A673 (cell line): ENCODE measurements at places on chromosomes 12 and 14.

- no peak for DNase-seq
- H3K27me3 ChIP-seq: no peaks in the 10 kb centered on the region
- no peaks in the 10 kb centered on the region for H3K36me3 ChIP-seq
- H3K4me3 ChIP-seq: no peak overlapping the region
- no peaks in the 10 kb centered on the region for H3K4me1 ChIP-seq
- no peak overlapping the region for H3K27ac ChIP-seq
These were observed 1292.1 kb upstream of the FLRT2 start for GRCh38 chr14:84237881-84238280.

GRCh38 chr14:26597071-26597588 lies 703 bp downstream of the NOVA1 start:
- peaks cover 21% of the 10 kb centered on the region for H3K4me1 ChIP-seq
- peak overlapping the region; percentile 78 for H3K4me3 ChIP-seq
- H3K27ac ChIP-seq: peak overlapping the region; percentile 43

GRCh38 chr12:117646520-117646919 lies 285.1 kb upstream of the NOS1 start:
- no peak overlapping the region for H3K4me3 ChIP-seq
- H3K36me3 ChIP-seq: no peaks in the 10 kb centered on the region
- peaks cover 37% of the 10 kb centered on the region for H3K27me3 ChIP-seq
- no peak overlapping the region for H3K27ac ChIP-seq
- H3K4me1 ChIP-seq: no peaks in the 10 kb centered on the region

DNA sequence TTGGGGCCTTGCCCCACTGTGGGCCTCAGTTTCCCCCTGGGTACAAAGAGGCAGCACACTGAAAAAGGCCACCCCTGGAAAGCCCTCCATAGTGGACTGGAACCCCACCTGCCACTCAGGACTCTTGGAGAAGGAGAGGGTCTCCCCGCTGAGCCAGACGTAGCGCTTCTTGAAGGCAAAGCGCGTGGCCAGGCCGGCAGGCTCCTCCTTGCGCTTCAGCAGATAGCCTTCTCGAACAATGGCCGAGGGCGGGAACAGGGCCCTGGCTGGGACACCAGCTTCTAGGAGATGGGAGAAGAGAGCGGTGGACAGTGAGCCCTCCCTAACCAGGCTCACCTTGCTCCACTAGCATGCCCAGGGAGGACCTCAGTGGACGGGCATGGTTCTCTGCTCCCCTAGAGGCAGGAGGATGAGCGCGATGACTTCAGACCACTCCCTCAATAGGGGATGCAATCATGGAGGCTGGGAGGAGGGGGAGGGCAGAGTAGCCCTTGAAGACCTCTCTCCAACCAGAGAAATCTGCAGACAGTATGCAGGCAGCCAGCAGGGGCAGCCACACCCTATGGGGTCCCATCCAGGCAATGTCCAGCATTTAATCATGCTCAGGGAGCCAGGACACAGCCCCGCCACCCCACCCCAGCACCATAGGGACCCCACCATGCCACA lies 29.8 kb downstream of the RASAL1 start:
- no peaks in the 10 kb centered on the region for H3K36me3 ChIP-seq
- no peak overlapping the region for H3K4me3 ChIP-seq
- no peaks in the 10 kb centered on the region for H3K27me3 ChIP-seq
- DNase-seq: no peak
- H3K4me1 ChIP-seq: no peaks in the 10 kb centered on the region

DNA sequence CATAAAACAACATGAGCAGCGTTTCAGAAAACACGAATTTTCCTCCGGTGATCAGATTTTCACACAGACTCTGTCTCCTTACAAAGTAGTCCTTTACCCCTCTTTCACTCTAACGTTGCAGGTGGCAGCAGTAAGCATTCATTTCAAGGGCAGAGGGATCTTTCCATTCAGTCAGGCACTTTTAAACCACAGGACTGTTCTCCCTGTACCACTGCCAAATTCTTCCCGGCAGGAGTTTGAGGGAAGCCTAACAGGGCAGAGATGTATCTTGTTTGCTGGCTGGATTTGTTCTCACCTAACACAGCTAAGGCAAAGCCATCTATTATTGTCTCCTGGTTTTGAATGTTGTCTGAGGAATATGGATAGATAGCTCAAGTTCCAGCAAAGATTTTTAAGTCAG lies 1187.3 kb upstream of the SEL1L start:
- DNase-seq: no peak
- no peaks in the 10 kb centered on the region for H3K4me1 ChIP-seq
- no peak overlapping the region for H3K27ac ChIP-seq
- H3K27me3 ChIP-seq: no peaks in the 10 kb centered on the region
- H3K4me3 ChIP-seq: no peak overlapping the region

DNA sequence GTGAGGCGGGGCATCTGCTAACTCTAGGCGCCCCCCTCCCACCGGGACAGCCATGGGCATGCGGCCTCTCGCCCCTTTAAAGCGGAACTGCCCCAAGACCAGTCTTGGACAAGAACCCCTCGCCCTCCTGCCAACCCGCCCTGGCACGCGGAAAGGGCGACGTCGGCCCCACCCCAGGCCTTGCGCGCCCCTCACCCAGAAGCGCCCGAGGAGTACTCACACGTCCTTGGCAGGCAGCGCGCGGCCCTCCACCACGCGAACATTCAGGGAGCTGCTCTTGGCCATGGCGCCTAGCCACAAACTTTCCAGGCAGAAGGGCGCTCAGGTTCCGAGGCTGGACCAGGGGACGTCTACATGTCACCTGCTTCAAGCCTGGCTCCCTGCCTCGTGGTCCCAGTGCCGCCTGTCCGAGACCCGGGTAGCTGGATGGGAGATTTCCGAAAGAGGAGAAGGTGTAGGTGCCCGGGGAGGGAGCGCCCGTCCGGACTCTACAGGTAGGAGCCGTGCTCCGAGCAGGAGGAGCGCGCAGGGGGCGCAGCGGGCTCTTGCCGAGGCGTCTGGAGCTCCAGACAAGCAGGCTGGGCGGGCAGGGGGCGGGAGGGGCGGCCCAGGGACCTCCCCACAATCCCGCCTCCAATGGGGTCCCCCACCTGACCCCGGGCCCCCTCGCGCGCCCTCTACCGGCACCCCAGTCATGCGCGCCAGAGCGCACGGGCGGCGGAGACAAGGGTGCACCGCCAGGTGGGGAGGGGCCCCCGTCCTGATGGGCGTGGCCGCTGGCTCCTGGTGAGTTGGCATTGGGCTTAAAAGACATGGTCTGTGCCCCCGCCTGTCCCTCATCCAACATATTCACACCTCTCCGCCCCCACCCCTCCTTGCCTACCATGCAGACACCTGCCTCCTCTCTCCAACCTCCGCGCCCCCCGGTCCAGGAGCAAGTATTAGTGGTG lies at the start of gene RASAL1:
TSS of gene RASAL1 (minus strand) at position 584 of the 950 bp plus-strand sequence. CDS start at position 285, 299 bp downstream.
- peak within 1 kb of the TSS; percentile 35 for H3K4me3 ChIP-seq
- H3K27ac ChIP-seq: no peak within 1 kb of the TSS
- DNase-seq: peak; percentile 44
- H3K27me3 ChIP-seq: no peaks in the 10 kb centered on the region

- no peak for DNase-seq
- no peak overlapping the region for H3K27ac ChIP-seq
- no peaks in the 10 kb centered on the region for H3K27me3 ChIP-seq
- peaks cover 78% of the 10 kb centered on the region for H3K36me3 ChIP-seq
- H3K4me1 ChIP-seq: peaks cover 4% of the 10 kb centered on the region
These were observed 8.7 kb upstream of the ITFG2 start for GRCh38 chr12:2803635-2804392.

GRCh38 chr12:28086521-28087155 lies 103.6 kb upstream of the CCDC91 start:
- no peak for DNase-seq
- no peaks in the 10 kb centered on the region for H3K36me3 ChIP-seq
- H3K27ac ChIP-seq: no peak overlapping the region
- H3K4me1 ChIP-seq: peaks cover 38% of the 10 kb centered on the region
- H3K4me3 ChIP-seq: no peak overlapping the region

DNA sequence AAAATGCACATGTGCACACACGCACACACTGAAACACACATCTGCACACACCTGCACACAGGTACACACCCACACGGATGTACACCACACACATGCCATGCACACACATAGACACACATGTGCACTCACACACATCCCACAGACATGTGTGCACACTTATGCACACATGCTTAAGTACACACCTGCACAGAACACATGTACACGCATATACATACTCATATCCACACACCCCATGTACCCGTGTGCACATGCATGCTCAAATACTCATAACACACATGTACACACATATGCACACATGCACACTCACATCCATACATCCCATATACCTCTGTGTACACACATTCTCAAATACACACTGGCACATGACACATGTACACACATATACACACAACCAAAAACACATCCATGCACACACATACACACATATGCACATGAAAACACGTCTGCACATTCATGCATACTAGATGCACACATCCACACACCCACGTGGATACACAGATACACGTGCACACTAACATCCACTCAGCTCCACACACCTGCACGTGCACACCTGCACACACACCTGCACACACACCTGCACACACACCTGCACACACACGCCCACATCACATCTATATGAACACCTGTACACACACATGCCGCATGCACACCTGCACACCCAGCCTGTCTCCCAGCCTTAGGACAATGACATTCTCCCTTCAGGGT lies 336.7 kb downstream of the ADGRD1 start:
- H3K27ac ChIP-seq: no peak overlapping the region
- no peaks in the 10 kb centered on the region for H3K4me1 ChIP-seq
- no peaks in the 10 kb centered on the region for H3K36me3 ChIP-seq
- no peak overlapping the region for H3K4me3 ChIP-seq
- no peaks in the 10 kb centered on the region for H3K27me3 ChIP-seq

DNA sequence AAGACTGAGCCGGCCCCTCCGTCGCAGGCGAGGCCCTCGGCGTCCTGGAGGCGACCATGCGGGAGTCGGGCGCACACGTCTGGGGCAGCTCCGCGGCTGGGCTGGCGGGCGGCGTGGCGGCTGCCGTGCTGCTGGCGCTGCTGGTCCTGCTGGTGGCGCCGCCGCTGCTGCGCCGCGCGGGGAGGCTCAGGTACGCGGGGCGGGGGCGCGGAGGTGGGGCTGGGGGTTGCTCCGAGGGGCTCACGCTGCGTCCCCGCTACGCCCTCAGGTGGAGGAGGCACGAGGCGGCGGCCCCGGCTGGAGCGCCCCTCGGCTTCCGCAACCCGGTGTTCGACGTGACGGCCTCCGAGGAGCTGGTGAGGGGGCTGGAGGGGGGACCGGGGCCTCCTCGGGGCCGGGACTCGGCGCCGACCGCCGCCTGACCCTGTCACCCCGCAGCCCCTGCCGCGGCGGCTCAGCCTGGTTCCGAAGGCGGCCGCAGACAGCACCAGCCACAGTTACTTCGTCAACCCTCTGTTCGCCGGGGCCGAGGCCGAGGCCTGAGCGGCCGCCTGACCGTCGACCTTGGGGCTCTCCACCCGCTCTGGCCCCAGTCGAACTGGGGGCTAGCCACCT lies 7.8 kb downstream of the AMN start:
- H3K4me3 ChIP-seq: peak overlapping the region; percentile 51
- DNase-seq: peak; percentile 43
- H3K4me1 ChIP-seq: peaks cover 11% of the 10 kb centered on the region
- H3K27ac ChIP-seq: no peak overlapping the region
- H3K27me3 ChIP-seq: no peaks in the 10 kb centered on the region
- peaks cover 6% of the 10 kb centered on the region for H3K36me3 ChIP-seq

GRCh38 chr12:1573960-1574864 lies 20.2 kb downstream of the FBXL14 start:
- no peak overlapping the region for H3K27ac ChIP-seq
- H3K27me3 ChIP-seq: no peaks in the 10 kb centered on the region
- H3K36me3 ChIP-seq: no peaks in the 10 kb centered on the region

- no peak overlapping the region for H3K27ac ChIP-seq
- peaks cover 6% of the 10 kb centered on the region for H3K27me3 ChIP-seq
- peak; percentile 77 for DNase-seq
- H3K4me3 ChIP-seq: no peak overlapping the region
- peaks cover 19% of the 10 kb centered on the region for H3K4me1 ChIP-seq
- H3K36me3 ChIP-seq: no peaks in the 10 kb centered on the region
These were observed 50.9 kb upstream of the PPFIA2 start for GRCh38 chr12:81809829-81810595.

DNA sequence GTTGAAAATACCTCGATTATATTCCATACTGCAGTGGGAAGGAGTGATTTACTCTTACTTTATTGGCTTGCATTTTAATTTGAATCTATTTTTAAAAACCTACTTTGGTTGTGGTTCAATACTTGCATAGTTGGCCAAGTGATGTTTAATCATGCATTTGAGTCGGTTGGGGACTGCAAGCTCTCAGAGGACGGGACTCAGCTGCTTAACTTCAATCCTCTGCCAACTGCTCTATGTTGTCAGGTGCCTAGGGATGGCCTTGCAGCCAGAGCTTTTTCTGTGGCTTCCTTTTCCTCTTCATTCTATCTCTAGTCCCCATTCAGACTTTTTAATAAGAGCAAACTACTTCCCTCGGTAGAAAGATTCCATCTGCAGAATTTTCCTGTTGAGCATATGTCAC lies 53.4 kb upstream of the KRR1 start:
- DNase-seq: no peak
- H3K27ac ChIP-seq: no peak overlapping the region
- H3K4me3 ChIP-seq: no peak overlapping the region
- H3K36me3 ChIP-seq: no peaks in the 10 kb centered on the region
- no peaks in the 10 kb centered on the region for H3K27me3 ChIP-seq

DNA sequence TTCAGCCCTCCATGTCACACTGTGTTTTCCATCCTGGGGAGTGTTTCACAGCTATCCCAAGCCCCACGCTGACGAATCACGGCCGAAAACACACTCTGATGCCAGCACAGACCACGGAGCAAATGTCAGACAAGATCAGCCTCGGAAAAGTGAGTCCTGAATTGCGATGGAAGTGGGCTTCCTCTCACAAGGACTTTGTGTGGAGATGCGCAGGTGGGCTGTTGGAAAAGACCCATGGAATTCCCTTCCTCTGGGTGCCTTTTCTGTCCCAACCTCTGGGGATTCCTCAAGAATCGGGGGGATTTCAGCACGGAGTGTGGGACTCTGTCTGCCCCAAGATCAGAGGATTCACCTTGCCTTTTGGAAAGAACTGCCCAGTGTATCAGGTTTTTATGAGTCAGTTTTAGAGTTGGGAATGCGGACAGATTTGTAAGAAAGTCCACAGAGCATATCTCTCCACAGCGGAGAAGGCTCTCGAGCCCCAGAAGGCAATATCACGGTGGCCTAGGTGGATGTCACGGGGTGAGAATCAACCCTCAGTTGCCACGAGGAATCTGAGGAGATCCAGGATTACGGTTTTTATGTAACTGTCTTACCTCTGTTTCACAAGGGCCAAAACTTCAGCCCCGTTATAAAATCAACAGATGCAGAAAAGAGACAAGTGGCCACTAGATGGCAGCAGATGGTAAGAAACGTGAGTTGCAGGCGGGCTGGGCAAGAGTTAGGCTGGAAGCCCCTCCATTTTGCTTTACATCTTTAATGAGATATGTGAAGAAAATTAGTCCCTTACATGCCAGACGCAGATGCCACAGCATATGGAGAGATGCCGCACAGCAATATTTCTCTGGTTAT lies 201.9 kb downstream of the DAD1 start:
- H3K4me1 ChIP-seq: peaks cover 31% of the 10 kb centered on the region
- DNase-seq: peak; percentile 94
- no peak overlapping the region for H3K4me3 ChIP-seq
- no peaks in the 10 kb centered on the region for H3K27me3 ChIP-seq
- H3K27ac ChIP-seq: no peak overlapping the region

- H3K36me3 ChIP-seq: no peaks in the 10 kb centered on the region
- DNase-seq: no peak
- peaks cover 24% of the 10 kb centered on the region for H3K4me1 ChIP-seq
- no peak overlapping the region for H3K4me3 ChIP-seq
- H3K27me3 ChIP-seq: no peaks in the 10 kb centered on the region
These were observed 28.5 kb downstream of the CDKN1B start for GRCh38 chr12:12745576-12746211.
